ENCODE measurements at places on chromosomes 11 and 22.

GRCh38 chr11:122593473-122594420 lies 61.8 kb upstream of the UBASH3B start:
- DNase-seq, result no peak

DNA sequence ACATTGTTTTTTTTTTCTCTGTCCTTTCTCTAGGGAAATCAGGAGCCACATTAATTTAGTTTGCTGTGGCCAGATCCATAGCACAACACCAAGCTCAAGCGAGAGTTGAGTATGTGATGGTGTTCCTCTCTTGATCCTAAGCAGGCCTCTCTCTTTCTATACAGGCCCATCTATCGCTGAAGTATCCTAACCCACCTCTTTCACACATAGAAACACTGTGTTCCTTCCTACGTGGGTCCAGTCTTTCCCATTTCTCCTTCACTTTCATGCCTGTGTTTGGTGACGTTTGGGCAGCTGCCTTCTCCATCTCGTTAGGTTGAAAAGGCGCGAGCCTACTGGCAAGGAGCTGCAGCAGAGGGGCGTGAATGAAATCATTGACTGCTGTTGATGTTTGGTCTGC lies 2.4 kb downstream of the PACS1 start:
- no peak for DNase-seq

DNA sequence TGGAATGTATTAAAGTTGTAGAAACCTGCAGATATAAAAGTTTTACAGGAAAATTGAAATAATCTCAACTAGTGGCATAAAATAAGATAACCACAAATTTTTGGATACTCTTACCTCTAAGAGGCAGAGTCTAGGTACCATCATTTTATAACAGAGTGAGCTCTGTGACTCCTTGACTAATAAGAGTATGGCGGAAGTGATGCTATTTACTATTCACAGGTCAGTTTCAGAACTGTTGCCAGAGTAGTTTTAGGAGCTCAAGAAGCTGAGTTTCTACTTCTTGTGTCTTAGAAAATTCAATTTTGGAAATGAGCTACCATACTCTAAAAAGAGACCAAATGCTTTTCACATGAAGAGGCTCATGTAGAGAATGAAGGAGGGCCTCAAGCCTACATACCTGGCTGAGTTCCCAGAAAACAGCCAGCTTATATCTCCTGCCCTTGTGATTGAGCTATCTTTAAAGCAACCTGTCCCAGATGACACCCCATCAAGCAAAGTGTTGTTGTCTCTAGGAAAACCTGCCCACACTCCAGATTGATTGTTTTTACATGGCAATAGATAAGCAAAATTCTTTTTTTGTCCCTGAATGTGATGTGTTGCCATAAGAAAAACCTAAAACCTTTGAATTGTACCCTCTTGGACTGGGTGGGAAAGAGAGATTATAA lies 712.8 kb upstream of the CNTN5 start:
- DNase-seq, result no peak

GRCh38 chr11:55719608-55720160 lies 53.6 kb upstream of the OR5D13 start:
- no peak for DNase-seq

DNA sequence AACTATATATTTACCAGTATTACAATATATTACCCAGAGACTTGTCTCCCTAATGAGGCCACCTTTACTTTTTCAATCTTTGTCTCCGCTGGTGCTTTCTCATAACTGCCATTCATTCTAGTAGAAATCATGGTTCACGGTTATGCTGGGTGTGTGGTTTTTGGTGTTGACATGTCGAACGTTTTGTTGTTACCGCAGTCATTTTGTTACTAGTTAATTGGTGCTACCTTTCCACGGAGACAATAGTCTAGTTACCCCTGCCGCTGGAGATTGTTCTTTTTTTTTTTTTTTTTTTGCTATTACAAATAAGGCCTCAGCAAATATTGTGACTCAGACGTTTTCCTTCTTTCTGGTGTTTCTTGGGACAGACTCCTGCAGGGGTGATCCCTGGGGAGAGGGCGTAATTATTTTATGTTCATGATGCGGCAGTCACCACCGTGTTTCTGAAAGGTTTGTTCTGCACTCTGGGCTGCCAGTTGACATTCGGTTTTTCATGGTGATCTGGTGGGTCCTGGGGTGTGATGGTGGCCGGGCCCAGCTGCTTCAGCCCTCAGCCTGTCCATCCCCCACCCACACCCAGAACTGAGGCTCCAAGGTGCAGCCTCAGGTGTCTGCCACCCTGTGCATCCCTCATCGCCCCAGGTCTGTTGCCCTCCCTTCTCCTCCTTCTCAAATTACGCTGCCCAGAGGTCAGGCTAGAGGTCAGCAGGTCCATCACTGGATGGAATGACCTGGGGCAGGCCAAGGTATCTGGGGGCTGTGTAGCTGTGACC lies 28.6 kb downstream of the LRP5 start:
- DNase-seq, result no peak

- no peak for DNase-seq
These were observed 1.2 kb downstream of the ALDH3B1 start for GRCh38 chr11:68011051-68011943.

GRCh38 chr11:130645164-130645842 lies 196.9 kb downstream of the ADAMTS15 start:
- DNase-seq, result no peak

DNA sequence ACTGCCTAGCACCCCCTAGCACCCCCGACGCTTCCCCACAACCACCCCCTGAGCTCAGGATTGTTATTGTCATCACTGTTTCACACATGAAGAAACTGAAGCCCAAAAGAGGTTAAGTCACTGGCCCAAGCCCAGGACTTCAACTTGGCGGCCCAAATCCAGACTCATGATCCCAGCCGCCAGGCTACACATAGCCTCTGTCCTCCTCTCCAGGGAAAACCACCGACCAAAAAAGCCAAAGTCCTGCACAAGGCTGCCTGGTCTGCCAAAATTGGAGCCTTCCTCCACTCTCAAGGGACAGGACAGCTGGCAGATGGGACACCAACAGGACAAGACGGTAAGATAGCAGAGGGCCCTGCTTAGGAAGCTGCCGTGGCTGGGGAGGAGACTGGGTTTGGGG lies 10.8 kb downstream of the L3MBTL2 start:
- no peak for DNase-seq

GRCh38 chr11:103887001-103887658 lies 149.3 kb upstream of the DDI1 start:
- peak; percentile 0 for DNase-seq

DNA sequence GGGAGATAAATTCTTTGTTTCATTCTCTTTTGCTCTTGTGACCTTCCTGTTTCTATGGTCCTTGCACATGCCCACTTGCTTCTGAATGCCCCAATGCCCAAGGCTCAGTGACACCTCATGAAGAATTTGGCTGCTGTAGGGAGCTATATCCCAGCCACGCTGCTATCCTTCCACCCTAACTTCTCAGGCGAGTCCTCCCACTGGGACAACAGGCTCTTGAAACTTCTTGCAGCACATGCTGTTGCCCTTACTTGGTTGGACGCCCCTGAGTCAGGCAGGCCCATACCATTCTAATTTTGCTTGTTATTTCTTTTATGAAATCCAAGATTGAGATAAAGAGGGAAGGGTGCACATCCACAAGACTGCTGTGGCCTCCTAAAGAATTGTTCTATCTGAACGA lies 57.6 kb upstream of the BLID start:
- DNase-seq, result no peak

- no peak for DNase-seq
These were observed 192.5 kb downstream of the DDX10 start for GRCh38 chr11:108857382-108857781.

DNA sequence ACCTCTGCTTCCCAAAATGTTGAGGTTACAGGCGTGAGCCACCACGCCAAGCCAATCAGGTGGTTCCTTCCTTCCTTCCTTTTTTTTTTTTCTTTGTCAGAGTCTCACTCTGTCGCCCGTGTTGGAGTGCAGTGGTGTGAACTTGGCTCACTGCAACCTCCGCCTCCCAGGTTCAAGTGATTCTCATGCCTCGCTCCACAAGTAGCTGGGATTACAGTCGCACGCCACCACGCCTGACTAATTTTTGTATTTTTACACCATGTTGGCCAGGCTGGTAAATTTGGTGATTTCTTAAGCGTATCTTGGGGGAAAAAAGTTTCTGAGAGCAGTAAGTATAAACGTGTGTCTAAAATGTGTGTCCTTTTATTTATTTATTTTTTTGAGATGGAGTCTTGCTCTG lies 18.2 kb upstream of the SPINDOC start:
- no peak for DNase-seq

DNA sequence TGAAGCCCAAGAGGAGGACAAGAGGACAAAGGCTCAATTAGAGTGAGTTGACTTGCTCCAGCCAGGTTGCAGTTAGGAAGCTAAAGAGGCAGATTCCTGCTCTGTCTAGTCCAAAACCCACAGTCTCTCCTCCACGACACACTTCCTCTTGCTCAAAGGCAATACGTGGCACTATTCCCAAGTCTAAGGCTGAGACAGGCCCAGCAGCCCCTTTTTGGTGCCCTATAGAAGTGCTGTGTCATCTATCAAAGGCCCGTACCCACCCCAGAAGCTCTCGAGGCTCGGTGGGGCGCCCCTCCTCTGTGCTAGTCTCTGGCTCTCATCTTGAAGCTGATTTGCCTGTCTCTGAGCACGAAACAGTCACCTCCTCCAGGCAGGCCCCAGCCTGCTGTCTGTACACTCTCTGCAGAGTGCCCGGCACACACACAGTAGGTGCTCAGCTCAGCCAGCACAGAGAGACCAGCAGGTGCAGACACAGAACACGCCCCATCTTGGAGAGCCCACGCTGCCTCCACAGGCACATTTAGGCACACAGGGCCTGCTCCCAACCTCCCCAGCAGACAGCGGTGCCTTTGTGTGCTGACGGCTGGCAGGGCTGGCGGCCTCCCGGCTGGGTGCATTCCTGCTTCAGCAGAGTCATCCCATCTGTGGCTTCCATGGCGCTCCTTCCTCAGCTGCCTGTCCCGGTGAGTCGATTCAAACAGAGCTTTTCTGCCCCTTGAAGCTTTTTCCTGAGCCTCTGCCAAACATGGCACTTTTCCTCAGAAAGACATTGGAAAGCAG lies 52.8 kb downstream of the MYH9 start:
- peak; percentile 62 for DNase-seq

DNA sequence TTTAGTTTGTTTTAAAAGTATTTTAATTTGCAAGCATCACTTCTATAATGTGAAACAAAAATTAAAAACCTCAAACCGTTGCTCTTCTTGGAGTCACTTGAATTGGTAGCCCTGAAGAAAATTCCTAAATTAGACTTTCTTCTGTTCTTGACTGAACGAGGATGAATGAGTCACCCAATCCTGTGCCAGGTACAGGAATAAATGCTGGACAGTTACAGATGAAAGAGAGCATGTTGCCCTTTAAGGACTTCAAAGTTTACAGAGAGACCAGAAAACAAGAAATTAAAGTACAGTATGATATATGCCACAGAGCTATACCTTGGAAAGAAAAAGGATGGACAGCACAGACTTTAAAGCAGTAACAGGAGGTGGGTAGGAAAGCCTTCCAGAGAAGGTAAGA lies 41.3 kb upstream of the CXCR5 start:
- no peak for DNase-seq

DNA sequence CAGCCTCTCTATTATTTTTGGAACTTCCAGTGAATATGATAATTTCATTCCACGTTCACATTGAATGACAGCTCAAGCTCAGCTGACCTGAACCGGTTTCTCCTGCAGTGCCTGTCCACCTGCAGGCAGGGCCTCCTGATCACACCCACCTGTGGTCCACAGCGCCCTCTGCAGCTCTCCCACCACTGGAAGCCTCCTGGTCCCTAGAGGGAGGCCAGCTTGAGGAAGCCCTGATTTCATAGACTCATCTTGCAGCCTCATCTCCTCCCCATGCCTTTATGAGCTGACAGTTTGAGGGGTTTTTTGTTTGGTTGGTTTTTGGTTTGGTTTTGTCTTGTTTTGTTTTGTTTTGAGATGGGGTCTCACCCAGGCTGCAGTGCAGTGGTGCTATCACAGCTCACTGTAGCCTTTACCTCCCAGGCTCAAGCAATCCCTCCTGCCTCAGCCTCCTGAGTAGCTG lies 29.9 kb upstream of the MALAT1 start:
- no peak for DNase-seq

- DNase-seq, result no peak
These were observed 10.0 kb upstream of the JAML start for GRCh38 chr11:118234833-118235232.

- DNase-seq, result no peak
These were observed 13.1 kb upstream of the RPL3 start for GRCh38 chr22:39332441-39333064.

DNA sequence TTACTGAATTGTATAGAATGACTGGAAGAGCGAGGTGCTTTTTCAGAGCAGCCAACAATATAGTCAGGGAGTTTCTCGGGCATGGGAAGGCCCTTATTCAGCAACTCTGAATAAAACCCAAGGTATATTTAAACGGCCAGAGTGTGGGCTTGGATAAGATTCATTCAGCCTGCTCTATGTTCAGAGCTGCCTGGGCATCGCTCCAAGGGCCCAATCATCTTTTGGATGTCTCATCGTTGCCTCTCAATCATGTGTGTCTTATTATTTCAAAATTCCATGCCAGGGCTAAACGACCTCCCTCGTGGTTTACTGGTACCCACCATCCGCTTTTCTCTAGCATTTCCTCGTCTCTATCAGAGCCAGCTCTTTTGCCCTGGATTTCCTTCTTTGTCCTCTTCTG lies 19.5 kb upstream of the NTM start:
- DNase-seq, result no peak

DNA sequence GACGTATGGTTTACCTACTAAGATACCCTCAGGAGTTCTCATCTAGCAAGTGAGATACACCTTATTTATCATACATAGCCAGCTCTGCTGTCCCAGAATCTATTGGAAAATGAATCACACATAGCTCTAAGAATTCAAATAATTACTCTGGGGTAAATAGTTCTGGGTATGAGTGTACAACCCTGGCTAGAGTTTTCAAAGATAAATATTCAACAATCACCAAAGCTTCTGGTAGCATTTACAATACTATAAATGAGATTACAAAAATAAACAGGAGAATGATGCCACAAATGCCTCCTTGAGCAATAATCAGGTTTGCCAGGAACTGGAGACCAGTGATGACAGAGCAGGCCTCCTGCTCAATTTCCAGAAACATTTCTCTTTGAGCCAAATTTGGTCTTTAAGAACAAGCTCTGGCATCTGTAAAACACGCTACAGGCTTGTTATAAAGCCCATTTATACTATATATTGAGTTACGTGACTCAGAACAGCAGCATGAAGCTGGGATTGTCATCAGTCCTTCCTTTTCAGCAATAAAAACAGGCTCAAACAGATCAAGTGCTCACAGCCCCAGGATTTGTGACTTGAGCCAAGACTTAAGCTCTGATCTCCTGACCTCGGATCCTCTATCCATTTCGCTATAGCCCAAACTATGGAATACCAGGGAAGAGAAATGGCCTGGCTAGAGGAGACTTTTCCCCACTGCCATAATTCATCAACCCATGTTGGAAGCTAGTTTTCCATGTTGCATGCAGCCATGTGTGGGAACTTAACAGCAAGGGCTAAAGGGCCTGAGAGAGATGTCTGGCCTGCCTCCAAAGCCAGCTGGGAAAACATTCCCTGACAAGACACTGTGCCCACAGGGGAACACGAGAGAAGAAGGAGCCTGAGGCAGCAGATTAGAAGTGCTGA lies 19.7 kb downstream of the RAB30 start:
- peak; percentile 38 for DNase-seq

DNA sequence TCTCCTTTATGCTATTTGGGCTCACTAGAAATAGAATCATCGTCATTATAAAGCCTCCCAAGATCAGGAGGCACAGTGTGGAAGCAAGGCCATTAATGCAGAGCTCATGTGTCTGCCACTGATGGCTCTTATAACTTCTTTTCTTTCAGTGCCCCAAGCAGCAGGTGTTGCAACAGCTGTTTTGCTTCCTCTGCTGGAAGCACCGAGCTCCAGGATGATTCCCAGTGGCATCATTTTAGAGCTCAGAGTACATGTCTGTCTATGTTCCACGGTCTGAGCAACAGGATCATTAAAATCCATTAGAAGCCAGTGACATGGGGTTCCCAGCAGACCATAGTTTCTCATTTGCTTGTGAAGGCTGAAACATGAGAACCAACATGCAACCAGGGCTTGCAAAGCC lies 803.0 kb upstream of the FAT3 start:
- DNase-seq, result no peak
